ENCODE measurements at places on chromosomes 16 and 17.

- DNase-seq = no peak
Observed at GRCh38 chr16:84476401-84476800, 28.1 kb downstream of the MEAK7 start.

DNA sequence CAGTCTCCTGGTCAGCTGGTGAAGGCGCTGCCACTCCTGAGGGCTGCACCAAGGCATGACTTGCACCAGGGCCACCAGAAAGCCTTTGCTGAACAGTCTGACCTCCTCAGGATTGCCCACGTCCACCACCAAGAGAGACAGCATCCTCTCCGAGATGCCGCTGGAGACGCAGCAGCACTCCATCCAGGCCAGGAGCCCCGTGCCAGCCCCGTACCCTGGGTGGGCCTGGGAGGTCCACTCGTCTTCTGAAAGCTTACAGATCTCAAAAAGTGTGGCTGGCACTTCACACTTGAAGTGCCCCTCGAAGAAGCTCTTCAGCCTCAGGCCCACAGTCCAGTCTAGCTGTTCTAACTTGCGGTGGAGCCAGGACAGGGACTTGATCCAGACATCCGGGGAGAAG is 6.7 kb downstream of the GEMIN4 start:
- no peak for DNase-seq

DNA sequence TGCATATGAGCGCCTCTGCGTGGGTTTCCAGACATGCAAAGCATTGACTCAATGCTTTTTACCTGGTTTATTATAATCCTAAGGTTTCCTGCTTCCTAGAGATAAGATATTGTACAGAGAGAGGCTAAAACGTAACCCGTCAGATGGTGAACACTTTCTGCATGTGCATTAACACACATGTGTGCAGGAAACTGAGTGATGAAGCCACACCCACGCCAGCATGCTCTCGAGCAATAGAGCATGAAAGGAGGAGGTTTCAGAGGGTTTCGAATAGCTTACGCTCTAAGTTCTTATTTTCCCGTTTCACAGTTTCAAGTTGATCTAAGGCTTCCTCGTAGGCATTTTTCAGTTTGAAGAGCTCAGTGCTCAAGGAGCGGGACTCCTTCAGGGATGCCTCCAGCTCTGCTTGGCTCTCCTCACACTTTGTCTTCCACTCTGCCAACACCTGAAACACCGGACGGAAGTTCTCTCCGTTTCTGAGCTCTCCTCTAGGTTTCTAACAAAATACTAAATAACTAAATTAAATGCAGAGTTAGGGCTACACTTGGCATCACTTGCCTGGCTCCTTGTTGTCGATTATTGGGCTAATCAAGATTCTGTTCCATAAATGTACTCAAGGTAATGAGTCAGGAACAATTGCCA is 23.2 kb downstream of the MYH3 start:
- no peak for DNase-seq

GRCh38 chr16:2838928-2839327 is 8.8 kb downstream of the ZG16B start:
- peak; percentile 75 for DNase-seq

DNA sequence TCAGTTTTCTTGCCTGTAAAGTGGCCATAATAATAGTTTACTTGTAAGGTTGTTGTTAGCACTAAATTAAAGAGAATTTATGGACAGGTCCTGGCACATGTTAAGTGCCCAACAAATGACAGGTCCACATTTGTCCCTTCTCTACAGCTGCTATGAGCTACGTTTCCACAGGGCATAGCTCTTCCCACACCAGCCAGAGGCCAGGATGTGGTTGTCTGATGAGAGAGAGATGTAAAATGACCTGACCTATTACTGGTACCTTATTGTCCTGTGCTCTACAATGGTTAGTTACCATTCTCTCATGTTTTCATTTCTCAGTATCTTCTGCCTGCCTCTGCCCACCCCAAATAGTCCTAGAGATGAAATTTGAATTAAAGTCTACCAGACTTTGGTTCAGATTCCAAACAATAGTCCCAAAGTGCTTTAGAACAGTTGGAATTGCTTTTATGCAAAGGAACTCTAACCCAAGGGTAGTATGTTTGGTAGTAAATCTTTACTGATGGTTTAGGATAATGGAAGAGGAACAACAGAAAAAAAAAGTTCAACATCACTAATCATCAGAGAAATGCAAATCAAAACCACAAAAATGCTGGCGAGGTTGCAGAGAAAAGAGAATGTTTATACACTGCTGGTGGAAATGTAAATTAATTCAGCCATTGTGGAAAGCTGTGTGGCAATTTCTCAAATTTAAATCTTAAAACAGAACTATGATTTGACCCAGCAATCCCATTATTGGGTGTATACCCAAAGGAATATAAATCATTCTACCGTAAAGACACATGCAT is 57.1 kb upstream of the ANKFN1 start:
- DNase-seq = no peak

- DNase-seq = peak; percentile 36
Observed at GRCh38 chr17:43367737-43368242, 31.0 kb upstream of the ARL4D start.

DNA sequence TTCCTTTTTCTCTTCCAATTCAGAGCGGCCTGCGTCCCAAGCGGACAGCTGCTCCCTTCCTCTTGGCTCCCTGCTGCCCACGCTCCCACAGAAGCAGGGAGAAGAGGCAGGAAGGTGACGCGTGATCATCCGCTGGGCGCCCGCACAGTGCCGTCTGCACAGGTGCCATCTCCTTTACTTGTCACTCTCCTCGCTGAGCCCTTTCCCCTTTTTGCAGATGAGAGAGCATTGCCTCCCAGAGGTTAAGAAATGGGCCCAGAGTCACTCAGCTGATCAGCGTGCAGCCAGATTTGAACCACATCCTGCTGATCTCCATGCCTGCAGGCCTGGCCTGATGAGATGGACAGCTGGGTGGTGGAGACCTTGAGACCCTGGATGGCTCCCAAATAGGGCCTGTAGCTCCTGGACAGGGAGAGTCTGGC is 299.8 kb downstream of the SEC14L1 start:
- DNase-seq = no peak

- no peak for DNase-seq
Observed at GRCh38 chr16:73159296-73159695, 111.4 kb upstream of the ZFHX3 start.

GRCh38 chr17:6048486-6048885 is 21.7 kb upstream of the WSCD1 start:
- DNase-seq = no peak

- no peak for DNase-seq
Observed at GRCh38 chr16:50509521-50510341, 38.5 kb upstream of the NKD1 start.

DNA sequence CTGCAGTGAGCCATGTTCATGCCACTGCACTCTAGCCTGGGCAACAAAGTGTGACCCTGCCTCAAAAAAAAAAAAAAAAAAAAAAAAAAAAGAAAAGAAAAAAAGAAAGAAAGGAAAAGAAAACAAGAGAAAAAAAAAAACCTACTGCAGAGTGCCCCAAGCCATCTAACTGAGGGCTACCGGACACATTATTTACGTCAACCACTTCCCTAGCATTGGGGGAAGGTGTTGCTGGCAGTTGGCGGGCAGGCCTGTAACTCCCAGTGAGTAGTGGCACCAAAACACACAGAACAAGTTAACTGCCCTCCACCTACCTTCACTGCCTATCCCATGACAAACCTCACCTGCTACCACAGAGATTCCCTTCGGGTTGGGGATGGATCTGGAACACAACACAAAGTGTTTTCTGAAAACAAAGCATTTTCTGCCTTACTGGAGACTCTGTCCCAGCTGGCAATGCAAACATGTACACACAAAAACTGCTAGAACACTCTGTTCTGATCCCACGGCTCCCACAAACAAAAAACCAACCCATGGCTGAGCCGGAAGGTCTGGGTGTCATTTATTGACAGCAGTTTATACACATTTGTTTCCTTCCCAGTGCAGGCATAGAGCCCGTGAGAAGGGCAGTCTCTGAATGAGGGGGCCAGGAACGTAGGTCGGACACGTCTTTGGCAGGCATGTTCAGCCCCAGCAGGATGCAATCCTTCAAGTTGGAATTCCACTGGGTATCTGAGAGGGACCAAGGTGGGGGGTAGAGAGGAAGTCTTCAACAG is 11.0 kb downstream of the PHB1 start:
- DNase-seq = no peak

GRCh38 chr17:3892095-3892998 is 506 bp downstream of the CAMKK1 start:
- DNase-seq = peak; percentile 91

DNA sequence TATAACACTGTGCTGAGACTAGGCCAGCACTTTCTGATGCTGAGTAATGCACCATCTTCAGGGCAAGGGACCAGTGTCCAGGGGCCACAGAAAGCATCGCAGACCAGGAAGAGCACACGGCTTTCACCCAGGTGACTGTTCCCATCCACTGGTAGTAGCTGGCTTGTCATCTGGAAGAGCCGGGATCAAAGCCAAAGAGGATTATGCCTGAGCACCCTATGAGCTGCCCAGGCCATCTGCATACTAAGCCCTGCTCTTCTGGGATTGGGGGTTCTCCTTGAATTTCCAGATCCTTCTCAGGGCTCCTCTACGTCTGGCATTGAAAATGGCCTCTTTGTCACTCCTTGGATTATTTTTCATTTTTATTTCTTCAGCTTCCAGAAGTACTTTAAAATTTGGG is 140.7 kb downstream of the IRX3 start:
- no peak for DNase-seq

DNA sequence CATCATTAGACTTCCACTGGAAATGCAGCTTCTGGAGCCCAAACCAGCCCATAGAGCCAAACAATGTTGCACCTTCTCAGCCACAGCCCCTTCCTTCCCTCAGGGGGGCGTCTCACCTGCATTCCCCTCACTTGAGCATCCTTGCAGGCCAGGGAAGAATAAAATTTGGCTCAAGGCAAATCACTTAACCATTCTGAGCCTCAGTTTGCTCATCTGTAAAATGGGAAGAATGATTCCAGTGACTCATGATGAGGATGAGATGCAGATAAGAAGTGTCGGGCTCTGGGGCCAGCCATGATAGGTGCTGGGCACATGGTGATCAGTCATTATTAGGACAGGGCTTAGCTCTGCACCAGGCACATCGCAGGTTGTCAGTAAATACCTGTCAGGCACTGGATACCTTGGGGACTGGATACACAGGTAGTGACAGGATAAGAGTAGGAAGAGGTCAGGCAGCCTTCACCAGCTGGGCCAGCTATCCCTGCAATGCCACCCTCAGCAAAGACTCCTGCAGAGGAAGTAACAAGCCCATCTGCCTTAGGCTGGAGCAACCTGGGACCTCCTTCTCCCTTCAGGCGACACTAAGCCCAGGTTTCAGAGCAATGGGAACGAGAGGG is 208.0 kb upstream of the TNRC6C start:
- DNase-seq = no peak

DNA sequence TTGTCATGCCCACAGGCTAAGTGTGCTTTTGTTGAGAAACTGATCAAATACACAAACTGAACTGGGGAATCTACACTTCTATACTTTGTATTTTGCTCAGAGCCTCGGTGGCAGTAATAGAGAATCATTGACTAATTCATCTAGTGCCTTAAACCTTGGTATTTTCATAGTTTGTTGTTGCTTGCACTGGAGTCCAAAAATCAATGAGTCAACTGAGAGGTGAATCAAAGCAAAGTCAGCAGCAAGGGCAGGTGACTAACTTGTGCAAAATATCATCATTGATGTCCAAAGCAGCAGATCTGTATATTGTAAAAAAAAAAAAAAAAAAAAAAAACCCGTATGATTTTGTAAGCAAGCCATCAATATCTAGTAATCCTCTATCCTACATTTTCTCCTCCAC is 296.4 kb downstream of the MAP2K6 start:
- DNase-seq = no peak

GRCh38 chr16:71590584-71590983 is 13.7 kb upstream of the TAT start:
- no peak for DNase-seq

DNA sequence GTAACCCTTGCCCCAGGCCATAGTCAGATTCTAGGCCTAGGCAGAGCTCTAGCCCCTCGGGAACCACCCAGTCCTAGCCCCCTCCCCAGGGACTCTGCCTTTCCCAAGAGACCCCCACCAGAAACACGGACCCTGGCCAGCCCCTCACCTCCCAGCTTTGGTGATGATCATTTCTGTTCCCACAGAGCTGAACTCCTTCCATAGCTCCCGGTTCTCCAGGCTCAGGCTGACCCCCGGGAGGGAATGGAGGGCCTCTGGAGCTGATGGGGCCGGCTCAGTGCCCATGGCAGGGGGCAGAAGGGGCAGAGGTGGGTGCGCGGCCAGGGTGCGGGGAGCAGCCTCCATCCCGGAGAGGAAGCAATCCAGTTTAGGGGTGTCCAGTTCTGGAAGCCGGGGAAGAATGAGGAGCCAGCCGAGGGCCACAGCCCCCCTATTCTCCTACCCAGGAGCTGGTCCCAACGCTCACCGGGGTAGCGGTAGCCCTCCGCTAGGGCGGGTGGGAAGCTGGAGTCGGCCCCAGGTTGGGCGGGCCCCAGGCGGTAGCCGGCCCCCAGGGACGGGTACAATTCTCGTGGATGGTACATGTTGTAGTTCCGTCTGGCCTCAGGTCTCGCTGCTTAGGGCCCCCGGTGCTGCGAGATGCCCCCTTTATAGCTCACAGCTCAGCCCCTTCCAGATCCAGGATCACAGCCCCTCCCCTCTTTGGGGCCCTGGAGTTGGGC is 953 bp downstream of the TBX6 start:
- DNase-seq = no peak
